D721Med (cell line): ENCODE measurements at places on chromosomes 12 and 14.

DNA sequence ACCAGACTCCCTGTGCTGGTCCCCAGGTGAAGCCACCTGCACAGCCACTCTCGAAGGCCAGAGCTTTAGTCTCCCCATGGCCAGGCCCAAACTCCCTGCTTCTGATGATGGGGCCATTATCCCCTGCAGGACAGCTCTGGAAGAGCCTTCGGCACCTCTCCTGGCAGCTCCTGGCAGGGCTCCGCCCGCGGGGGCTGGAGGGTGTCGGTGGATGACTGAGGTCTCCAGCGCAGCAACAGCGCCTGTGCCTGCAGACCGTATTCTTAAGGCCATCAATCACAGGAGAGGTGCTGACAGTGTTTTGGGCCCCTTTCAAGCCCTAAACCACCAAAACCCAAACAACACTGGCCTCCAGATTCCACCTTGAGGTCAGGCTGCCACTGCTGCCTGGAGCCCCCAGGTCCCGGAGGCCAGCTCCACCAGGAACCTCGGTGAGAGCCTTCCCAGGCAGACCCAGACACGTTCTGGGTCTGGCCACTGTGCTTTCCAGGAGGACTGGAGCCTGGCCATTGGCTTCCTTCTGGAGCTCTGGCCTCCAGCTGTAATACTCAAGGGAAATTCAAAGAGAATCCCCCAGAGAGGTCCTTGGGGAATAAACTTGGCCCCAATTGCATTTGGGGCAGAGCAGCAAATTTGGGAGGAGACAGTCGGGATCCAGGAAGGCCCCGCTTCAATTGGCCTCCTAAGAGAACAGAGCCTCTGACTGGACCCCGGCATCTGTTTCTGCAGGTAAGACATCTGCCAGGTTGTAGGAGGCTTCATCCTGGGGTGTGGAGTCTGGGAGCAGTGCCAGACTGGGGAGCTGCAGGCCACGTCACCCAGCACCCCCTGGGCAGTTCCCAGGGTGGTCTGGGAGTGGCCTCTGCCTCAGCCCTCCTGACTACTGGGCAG lies 210.6 kb upstream of the RTL1 start:
- no peak for DNase-seq

- no peak for DNase-seq
Observed at GRCh38 chr12:70252832-70253231, 9.6 kb downstream of the CNOT2 start.

- DNase-seq, result no peak
Observed at GRCh38 chr14:78848234-78848820, 678.2 kb downstream of the NRXN3 start.

GRCh38 chr14:65864984-65865383 lies 452.5 kb downstream of the FUT8 start:
- no peak for DNase-seq

DNA sequence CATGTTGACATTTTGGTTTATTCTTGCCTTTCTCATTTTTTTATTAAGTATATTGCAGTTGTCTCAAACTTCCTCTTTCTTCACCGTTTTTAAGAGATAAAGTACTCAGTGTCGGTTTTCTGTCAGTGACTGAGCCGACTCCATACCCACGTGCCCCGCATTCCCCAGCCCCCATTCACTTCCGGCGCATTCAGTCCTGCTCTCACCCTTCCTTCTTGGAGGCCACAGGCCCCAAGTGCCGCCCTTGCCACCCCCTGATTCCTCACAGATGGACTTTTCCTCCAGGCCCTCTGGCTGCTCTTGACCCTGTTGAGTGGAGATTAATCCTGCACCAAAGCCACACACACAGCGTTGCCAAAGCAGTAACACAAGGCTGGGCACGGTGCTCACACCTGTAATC lies 19.1 kb upstream of the DNAH10 start:
- no peak for DNase-seq

GRCh38 chr14:77141214-77142004 lies at the start of gene ZDHHC22:
TSS of gene ZDHHC22 (minus strand) at chr14:77141791. CDS start at chr14:77139738, 2,053 bp downstream.
- DNase-seq, result peak; percentile 60

DNA sequence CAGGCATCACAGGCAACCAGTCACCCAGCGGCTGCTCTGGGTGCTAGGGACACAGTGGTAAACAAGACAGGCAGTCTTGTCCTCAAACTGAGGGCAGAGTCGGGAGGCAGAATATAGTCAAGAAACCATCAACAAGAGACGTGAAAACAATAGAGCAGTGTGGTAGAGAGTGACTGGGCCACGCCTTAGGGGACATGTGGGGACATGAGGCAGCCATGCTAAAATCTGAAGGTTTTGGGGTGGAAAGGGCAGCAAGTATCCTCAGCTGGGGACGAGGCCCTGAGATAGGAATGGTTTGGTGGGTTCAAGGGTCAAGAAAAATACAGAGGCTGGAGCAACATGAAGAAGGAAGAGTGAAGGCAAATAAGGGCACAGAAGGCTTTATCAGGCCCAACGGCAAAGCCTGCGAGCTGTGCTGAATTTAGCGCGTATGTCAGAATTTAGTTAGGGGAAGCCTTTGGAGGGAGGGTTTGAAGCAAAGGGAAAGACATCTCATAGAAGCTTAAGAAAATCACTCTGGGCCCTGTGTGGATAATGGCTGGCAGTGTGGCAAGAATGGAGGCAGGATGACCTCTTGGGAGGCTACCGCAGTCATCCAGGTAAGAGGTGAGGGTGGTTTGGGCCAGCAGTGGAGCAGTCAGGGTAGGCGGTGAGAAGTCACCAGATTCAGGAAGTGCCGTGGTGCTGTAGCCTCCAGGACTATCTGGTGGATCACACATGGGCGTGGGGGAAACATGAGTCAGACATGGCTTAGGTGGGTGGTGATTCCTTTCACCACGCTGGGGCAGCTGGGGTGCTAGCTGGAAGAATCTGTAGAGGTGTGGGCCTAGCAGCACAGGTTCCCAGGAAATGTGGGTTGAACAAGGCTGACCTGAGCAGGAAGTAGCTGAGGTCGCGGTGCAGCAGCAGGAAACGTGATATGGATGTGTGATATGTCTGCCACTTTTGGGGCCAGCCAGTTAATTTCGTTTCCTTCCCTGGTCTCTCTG lies 3.0 kb downstream of the EVL start:
- DNase-seq, result no peak

DNA sequence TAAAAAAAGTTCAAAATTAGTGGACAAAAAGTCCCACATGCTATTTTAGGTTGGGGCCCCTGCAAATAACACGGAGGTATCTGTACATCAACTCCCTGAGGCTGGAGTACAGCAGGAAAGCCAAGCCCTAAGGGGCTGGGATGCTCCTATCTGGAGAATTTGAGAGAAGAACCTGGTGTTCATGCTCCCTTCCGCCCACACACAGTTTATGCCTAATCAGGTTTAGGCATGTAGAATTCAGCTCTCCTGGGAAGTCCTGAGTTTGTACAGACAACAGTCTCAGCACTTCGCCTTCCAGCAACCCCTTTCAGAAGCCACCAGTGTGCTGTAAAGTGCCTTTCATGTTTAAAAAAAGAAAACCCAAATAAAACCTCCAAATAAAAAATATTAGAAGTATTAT lies 237.3 kb upstream of the GRIP1 start:
- no peak for DNase-seq

- DNase-seq, result no peak
Observed at GRCh38 chr12:72888693-72889092, 616.5 kb downstream of the TRHDE start.

- DNase-seq, result no peak
Observed at GRCh38 chr14:91396959-91397815, 20.4 kb downstream of the CCDC88C start.

DNA sequence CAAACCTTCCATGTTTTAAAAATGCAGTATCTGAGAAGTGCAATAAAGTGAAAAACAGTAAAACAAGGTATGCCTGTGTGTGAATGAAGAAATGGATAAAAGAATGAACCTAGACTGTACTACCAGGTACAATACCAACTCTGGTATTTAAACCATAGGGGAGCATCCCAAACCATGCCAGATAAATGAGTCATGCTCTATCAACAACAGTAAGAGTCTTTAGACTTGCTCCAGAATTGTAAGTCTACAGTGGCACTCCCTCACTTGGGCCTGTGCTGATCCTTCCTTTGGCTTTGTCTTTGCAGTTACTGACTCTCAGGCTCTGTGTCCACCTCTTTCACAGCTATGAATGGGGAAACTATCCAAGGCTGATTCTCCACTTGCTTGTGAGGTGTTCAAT lies 38.1 kb downstream of the BBS10 start:
- no peak for DNase-seq
